ENCODE measurements at places on chromosomes 5 and 9.

DNA sequence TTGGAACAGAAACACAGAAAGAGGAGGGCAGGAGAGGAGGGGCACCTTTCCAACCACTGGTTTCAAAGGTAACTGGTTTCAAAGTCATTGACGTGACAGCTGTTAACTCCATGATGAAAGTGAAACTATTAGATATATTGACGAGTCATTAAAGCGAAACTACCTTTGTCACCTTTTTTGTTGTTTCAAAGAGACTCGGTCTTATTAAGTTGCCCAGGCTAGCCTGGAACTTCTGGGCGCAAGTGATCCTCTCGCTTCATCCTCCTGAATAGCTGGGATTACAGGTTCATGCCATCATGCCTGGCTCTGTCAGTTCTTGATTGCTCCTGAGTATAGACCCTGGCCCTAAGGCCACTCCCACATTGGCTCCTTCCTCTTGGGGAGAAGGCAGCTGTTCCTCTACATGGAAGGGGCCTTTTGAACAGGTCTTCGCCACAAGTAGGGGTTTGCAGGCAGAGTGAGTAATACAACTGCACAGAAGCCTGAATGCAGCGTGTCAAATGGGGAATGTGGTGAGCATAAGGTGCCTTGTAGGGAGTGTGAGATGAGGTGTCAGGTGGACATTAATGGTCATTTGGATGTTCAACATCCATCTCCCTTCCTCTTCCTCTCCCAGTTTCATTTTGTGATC is 3.4 kb upstream of the F12 start:
- H3K27me3 ChIP-seq = peaks cover 41% of the 10 kb centered on the region
- H3K36me3 ChIP-seq = no peaks in the 10 kb centered on the region
- no peak overlapping the region for H3K27ac ChIP-seq
- H3K4me3 ChIP-seq = no peak overlapping the region

DNA sequence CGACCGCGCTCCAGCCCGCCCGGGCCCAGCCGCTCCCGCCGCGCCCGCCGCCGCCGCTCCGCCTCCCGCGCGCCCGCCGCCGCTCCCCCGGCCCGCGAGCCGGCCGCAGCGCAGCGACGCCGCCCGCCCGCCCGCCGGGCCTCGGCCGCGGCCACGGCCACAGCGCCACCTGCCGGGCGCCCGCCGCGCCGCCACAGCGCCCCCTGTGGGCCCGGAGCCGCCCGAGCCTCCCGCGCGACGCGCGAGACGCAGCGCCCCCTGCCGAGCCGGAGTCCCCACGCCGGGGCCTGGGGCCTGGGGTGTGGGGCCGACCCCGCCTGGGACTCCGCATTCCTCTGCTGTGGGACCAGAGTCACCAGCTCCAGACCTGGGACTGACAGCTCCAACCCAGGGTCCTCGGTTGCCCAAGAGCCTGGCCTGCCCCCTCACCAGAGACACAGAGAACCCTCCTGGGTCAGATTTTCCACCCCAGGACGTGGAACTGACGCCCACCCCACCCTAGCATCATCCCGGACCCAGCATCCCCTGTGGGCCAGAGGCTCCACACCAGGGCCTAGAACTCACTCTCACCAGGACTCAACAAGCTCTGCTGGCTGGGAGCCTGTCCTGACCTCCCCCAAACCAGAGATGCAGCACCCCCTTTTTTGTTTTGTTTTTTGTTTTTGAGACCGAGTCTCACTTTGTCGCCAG is at the start of gene RAPGEF1:
Gene RAPGEF1 (minus strand): TSS at position 118 of the 690 bp plus-strand sequence. CDS start 246 bp downstream, outside the sequence.
- no peaks in the 10 kb centered on the region for H3K27me3 ChIP-seq
- H3K4me1 ChIP-seq = peaks cover 43% of the 10 kb centered on the region
- H3K4me3 ChIP-seq = peak within 1 kb of the TSS; percentile 83
- peak; percentile 91 for DNase-seq
- H3K27ac ChIP-seq = peak within 1 kb of the TSS; percentile 87

GRCh38 chr5:35908228-35908627 is 30.2 kb downstream of the CAPSL start:
- no peak overlapping the region for H3K27ac ChIP-seq
- H3K4me1 ChIP-seq = peaks cover 7% of the 10 kb centered on the region
- no peaks in the 10 kb centered on the region for H3K36me3 ChIP-seq
- no peak overlapping the region for H3K4me3 ChIP-seq

- no peak for DNase-seq
- H3K4me1 ChIP-seq = no peaks in the 10 kb centered on the region
- no peaks in the 10 kb centered on the region for H3K36me3 ChIP-seq
- peaks cover 35% of the 10 kb centered on the region for H3K27me3 ChIP-seq
- H3K4me3 ChIP-seq = no peak overlapping the region
- no peak overlapping the region for H3K27ac ChIP-seq
Observed at GRCh38 chr9:34927061-34927460, 31.0 kb upstream of the PHF24 start.

GRCh38 chr5:68251386-68251785 is 35.8 kb downstream of the PIK3R1 start:
- no peaks in the 10 kb centered on the region for H3K27me3 ChIP-seq
- peak overlapping the region; percentile 12 for H3K27ac ChIP-seq
- H3K4me1 ChIP-seq = peaks cover 52% of the 10 kb centered on the region
- H3K36me3 ChIP-seq = peaks cover 2% of the 10 kb centered on the region
- no peak overlapping the region for H3K4me3 ChIP-seq

- no peak overlapping the region for H3K27ac ChIP-seq
- peaks cover 47% of the 10 kb centered on the region for H3K4me1 ChIP-seq
- H3K36me3 ChIP-seq = no peaks in the 10 kb centered on the region
- no peaks in the 10 kb centered on the region for H3K27me3 ChIP-seq
Observed at GRCh38 chr5:178368716-178369300, 136.2 kb upstream of the PHYKPL start.

DNA sequence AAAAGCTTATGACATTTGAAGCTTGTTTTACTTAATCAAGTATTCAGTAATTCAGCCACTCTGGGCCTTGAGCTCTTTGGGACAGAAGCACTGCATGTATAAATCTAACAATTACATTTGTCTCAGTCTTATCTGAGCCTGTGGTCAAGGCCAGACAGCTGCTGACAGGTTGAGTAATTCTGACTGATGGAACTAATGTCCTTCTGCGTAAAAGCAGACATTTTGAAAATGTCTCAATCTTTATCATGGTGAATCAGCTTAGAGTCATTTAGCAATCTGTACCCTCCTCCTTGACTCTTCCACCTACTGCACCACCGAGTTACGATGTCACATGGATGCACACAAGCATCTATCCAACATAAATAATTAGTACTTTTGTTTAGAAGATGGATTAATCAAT is 400.0 kb downstream of the ARRDC3 start:
- H3K27ac ChIP-seq = no peak overlapping the region
- peaks cover 1% of the 10 kb centered on the region for H3K36me3 ChIP-seq
- no peak overlapping the region for H3K4me3 ChIP-seq
- no peak for DNase-seq
- H3K27me3 ChIP-seq = peaks cover 52% of the 10 kb centered on the region
- peaks cover 16% of the 10 kb centered on the region for H3K4me1 ChIP-seq

GRCh38 chr9:5842929-5843793 is 10.2 kb upstream of the ERMP1 start:
- peaks cover 51% of the 10 kb centered on the region for H3K4me1 ChIP-seq
- H3K4me3 ChIP-seq = peak overlapping the region; percentile 9
- H3K36me3 ChIP-seq = no peaks in the 10 kb centered on the region
- peak overlapping the region; percentile 91 for H3K27ac ChIP-seq

GRCh38 chr5:40987349-40987748 is 78.1 kb downstream of the C7 start:
- no peaks in the 10 kb centered on the region for H3K27me3 ChIP-seq
- no peak overlapping the region for H3K27ac ChIP-seq
- H3K36me3 ChIP-seq = no peaks in the 10 kb centered on the region
- no peak overlapping the region for H3K4me3 ChIP-seq
- no peak for DNase-seq

GRCh38 chr5:9348401-9348996 is 197.4 kb downstream of the SEMA5A start:
- no peak overlapping the region for H3K4me3 ChIP-seq
- H3K27me3 ChIP-seq = no peaks in the 10 kb centered on the region
- H3K36me3 ChIP-seq = no peaks in the 10 kb centered on the region
- peak overlapping the region; percentile 74 for H3K27ac ChIP-seq

GRCh38 chr5:84474126-84474525 is 89.4 kb upstream of the EDIL3 start:
- no peak overlapping the region for H3K4me3 ChIP-seq
- no peak overlapping the region for H3K27ac ChIP-seq
- H3K4me1 ChIP-seq = peaks cover 53% of the 10 kb centered on the region
- DNase-seq = no peak

DNA sequence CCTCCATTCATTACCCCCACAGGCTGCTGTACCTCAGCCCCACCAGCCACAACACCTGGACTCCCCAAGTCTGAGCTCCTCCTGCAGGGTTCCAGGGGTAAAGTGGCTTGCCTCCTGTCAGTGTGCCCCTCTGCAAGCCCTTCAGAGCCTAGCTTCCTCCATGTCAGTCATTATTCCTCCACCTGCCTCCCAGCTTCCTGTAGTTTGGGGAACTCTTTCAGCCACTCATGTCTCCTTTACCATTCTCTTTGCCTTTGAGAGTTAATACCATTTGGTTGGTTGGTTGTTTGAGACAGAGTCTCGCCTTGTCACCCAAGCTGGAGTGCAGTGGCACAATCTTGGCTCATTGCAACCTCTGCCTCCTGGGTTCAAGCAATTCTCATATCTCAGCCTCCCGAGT is 36.2 kb downstream of the IRF1 start:
- H3K27me3 ChIP-seq = no peaks in the 10 kb centered on the region
- no peak overlapping the region for H3K4me3 ChIP-seq
- DNase-seq = no peak
- peaks cover 9% of the 10 kb centered on the region for H3K36me3 ChIP-seq
- no peak overlapping the region for H3K27ac ChIP-seq

- no peaks in the 10 kb centered on the region for H3K4me1 ChIP-seq
- no peak for DNase-seq
- no peak overlapping the region for H3K4me3 ChIP-seq
- no peak overlapping the region for H3K27ac ChIP-seq
- H3K27me3 ChIP-seq = peaks cover 31% of the 10 kb centered on the region
Observed at GRCh38 chr9:98867103-98867428, 59.6 kb downstream of the GALNT12 start.

GRCh38 chr5:82635561-82636288 is 357.6 kb upstream of the RPS23 start:
- no peak for DNase-seq
- H3K36me3 ChIP-seq = no peaks in the 10 kb centered on the region
- no peak overlapping the region for H3K4me3 ChIP-seq
- peak overlapping the region; percentile 68 for H3K27ac ChIP-seq
- H3K4me1 ChIP-seq = peaks cover 35% of the 10 kb centered on the region
- H3K27me3 ChIP-seq = no peaks in the 10 kb centered on the region

DNA sequence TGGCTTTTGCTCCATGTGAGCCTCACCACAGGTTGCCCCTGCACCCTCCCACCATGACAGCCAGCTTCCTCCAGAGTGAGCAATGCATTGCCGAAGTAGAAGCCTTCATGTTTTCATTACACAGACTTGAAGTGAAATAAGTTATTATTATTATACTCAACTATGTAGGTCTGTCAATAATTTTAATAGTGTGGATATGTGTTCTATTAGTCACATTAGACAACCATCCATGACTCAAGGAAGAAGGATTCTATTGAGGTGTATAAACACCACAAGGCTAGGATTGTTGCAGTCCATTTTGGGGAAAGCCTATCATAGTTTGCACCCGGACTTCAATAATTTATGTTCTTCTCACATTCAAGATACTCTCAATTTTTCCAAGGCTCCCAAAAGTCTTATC is 369.5 kb downstream of the TAF11L14 start:
- no peak overlapping the region for H3K4me3 ChIP-seq
- H3K36me3 ChIP-seq = no peaks in the 10 kb centered on the region
- H3K27ac ChIP-seq = no peak overlapping the region
- H3K27me3 ChIP-seq = peaks cover 3% of the 10 kb centered on the region
- no peak for DNase-seq
- no peaks in the 10 kb centered on the region for H3K4me1 ChIP-seq

GRCh38 chr5:36704131-36704530 is 97.7 kb downstream of the SLC1A3 start:
- no peaks in the 10 kb centered on the region for H3K36me3 ChIP-seq
- no peaks in the 10 kb centered on the region for H3K27me3 ChIP-seq
- H3K4me1 ChIP-seq = peaks cover 26% of the 10 kb centered on the region
- no peak overlapping the region for H3K27ac ChIP-seq

DNA sequence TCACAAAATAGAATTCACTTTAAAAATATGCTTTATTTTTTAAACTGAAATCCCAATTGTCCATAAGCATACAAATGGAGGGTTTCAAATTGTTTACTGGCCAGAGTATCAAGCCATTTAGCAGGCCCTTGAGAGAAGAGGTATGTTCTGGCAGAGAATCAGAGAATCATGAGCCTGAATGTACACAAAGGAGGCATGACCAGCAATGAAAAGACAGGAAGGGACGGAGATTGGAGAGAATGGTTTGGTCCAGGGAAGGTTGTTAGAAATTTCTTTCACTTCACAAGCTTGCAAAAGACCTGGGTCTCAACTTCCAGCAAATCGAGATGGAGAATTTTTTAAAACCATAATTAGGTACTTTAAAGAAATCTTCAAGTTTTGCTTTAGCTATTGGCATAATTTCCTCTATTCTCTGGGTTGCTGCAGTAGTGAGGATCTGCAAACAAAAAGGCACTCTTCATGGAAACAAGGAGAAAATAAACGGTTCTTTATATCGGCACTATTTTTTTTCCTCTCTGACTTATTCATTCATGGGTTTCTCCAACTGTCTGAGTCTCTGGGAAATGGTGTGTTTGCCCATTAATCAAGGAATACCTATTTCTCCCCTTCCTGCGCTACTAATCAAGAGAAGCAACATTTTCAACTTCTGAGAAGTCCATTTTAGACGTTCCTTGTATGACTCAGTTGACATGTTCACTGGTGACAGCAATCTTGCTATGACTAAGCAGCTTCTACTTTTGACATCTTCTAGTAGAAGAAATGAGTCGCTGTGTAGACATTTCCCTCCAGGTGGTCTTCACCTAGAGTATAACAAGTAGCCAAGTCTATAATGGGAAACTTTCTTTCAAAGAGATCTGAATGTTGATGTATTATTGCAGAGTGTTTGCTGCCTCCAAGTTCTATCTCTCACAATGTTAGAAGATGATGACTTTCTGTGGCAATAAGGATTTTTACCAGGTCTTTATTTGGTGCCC is 23.1 kb upstream of the ERCC6L2 start:
- no peak overlapping the region for H3K27ac ChIP-seq
- DNase-seq = no peak
- no peaks in the 10 kb centered on the region for H3K27me3 ChIP-seq

- no peak overlapping the region for H3K27ac ChIP-seq
- peaks cover 11% of the 10 kb centered on the region for H3K4me1 ChIP-seq
- H3K36me3 ChIP-seq = no peaks in the 10 kb centered on the region
- no peaks in the 10 kb centered on the region for H3K27me3 ChIP-seq
Observed at GRCh38 chr9:35348109-35348508, 141.8 kb upstream of the RUSC2 start.

All from mesothelial cell of epicardium (in vitro differentiated cells).